ENCODE measurements at places on chromosomes 6 and 20.

- DNase-seq: no peak
Observed at GRCh38 chr20:2859330-2860121, 13.8 kb upstream of the PTPRA start.

GRCh38 chr20:46545077-46545826 is 5.2 kb downstream of the OCSTAMP start:
- DNase-seq: no peak

GRCh38 chr6:26428206-26428605 is 12.1 kb upstream of the BTN3A3 start:
- no peak for DNase-seq

DNA sequence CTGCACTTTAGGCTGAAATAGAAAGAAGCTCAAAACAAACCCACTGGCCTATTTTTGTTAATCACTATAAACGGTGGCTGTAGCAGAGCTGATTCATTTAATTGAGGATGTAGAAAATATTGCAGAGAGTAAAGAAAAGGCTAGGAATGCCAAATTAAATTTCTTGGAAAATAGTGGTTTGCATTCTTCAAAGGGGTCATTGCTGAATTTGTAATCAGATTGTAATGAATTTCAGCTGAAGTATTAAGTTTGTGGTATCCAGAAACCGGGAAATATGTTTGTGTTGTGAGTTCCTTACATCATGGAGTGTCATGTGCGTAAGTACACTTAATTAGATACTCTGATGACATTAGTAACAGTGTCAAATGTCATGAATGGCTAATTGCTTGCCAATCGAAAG is 203.0 kb downstream of the SAMD5 start:
- DNase-seq: no peak

All from NCI-H1105 (cell line).